ENCODE measurements at places on chromosomes 4 and X.

DNA sequence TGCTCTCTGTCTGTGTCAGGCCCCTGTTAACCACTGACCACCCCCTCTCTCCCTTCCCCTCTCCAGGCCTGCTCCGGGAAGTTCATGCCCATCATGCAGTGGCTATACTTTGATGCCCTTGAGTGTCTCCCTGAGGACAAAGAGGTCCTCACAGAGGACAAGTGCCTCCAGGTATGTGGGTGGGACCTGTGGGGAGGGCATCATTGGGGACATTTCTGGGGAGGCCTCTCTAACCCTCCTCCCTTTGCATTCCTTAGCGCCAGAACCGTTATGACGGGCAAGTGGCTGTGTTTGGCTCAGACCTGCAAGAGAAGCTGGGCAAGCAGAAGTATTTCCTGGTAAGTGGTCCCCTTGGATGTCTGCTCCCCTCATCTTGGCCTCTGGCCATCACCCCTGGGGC lies 9.2 kb downstream of the UBA1 start:
- no peak for DNase-seq

DNA sequence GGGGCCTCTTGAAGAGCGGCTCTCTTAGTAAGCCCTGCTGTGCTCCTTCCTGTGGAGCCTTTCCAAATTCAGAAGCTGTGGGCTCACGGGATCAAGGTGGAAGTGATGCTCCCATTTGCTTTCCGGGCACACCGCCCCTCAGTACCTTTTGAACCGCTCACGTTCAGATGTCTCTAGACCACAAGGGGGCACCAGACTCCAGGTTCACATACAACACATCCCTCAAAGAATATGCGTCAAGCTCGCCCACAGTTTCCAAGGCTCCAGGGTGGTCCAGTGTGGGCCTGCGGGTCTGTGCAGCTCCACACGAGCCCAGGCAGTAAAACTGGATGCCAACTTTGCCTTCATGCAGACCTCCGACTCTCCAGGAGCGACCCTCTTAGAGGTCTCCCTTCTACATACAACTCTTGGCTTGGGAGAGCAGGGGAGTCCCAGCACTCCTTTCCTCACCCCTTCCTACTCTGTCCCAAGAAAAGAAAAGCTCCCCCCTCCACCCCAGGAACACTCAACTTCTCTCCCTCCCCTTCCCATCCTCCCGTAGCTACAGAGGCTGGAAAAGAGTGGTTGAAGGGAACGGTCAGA lies 11.0 kb downstream of the SUPT20HL1 start:
- peak; percentile 61 for DNase-seq

GRCh38 chr4:40613456-40613855 lies 16.2 kb downstream of the RBM47 start:
- DNase-seq: no peak

DNA sequence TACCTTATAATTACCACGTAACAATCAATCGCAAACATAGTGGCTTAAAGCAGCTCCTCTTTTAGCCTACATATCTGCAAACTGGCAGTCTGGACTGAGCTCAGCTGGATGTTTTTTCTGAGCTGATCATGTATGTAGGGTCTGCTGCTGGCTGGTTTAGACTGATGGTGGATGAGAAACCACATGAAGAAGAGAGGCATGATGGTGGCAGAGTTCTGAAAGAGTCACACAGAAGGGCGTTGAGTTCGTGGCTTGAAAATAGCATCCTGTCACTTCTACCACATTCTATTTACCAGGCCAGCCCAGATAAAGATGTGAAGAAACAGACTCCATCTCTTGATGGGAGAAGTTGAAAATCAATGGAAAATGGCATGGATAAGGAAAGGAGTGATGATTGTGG lies 151.3 kb downstream of the SNCA start:
- DNase-seq: no peak

DNA sequence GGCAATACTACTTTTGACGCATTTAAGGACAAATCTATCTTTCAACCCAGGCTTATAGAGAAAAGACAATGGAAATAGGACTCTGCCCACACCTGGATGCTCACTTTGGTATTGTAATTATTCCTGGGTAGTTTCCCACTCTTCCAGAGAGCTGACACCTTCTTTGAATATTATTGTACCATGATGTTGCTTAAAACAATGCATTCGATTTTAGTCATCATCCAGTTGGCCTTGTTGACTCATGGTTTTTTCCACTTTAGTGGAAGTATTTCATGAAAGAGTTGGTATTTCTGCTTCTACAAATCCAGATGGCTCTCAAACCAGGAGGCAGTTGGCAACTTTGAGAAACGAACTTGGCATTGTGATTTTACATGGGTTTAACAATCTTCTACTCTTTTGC lies 124.2 kb downstream of the ENOX2 start:
- no peak for DNase-seq

DNA sequence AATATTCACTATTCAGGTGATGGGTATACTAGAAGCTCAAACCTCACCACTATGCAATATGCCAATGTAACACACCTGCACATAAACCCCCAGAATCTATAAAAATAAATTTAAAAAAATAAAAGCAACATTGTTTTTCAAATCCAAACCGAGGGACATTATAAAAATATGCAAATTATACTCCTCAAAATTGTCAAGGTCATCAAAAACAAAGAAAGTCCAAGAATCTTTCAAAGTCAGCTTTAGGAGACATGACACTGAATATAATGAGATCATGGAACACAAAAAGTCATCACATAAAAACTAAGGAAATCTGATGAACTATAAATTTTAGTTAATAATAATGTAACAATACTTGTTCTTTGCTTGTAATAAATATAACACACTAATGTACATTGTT lies 43.2 kb upstream of the AR start:
- DNase-seq: no peak

DNA sequence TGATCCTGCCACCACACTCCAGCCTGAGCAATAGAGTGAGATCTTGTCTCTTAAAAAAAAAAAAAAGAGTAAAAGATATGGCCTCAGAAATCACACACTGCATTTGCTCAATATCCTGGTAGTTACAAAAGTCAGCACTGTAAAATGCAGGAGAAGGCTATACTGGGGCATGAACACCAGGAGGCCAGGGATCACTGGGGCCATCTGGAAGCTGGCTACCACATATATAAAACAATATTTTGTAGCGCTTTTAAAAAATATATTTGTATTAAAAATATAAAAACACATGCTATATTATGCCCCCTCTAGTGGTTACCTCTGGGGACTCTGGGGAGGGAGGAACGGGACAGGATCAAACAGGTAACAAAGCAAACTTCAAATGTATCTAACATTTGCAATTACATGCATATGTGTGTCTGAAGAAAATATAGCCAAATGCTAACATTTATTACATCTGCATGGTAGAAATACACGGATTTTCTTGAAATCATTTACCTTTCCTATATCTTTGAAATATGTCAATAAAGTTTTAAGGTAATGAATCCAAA lies 4.0 kb downstream of the C4orf46 start:
- DNase-seq: no peak

- no peak for DNase-seq
Measured at GRCh38 chr4:152690706-152691651, 11.2 kb upstream of the TMEM154 start.

GRCh38 chrX:2707334-2707760 lies 16.3 kb downstream of the CD99 start:
- peak; percentile 76 for DNase-seq

DNA sequence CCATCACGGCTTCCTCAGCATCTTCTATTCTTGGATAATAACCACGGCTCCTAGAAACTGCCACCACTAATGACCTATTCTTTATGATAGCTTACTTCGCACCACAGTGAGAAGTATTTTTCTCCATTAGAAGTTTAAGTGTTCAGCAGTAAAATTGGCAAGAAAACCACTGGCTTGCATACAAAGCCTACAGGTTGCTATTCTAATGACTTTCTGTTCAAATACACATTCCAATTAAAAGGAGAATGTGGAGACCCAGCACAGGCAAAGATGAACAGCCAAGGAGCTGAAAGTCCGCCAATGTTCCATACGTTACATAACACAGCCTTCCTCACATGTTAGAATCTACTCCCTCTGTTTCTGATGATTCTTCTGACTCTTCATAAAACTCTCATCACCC lies 875.0 kb upstream of the PRKX start:
- DNase-seq: peak; percentile 34

- DNase-seq: peak; percentile 47
Measured at GRCh38 chr4:124487651-124488050, 224.9 kb downstream of the ANKRD50 start.

GRCh38 chr4:154315741-154316140 lies 175.9 kb downstream of the DCHS2 start:
- DNase-seq: no peak

DNA sequence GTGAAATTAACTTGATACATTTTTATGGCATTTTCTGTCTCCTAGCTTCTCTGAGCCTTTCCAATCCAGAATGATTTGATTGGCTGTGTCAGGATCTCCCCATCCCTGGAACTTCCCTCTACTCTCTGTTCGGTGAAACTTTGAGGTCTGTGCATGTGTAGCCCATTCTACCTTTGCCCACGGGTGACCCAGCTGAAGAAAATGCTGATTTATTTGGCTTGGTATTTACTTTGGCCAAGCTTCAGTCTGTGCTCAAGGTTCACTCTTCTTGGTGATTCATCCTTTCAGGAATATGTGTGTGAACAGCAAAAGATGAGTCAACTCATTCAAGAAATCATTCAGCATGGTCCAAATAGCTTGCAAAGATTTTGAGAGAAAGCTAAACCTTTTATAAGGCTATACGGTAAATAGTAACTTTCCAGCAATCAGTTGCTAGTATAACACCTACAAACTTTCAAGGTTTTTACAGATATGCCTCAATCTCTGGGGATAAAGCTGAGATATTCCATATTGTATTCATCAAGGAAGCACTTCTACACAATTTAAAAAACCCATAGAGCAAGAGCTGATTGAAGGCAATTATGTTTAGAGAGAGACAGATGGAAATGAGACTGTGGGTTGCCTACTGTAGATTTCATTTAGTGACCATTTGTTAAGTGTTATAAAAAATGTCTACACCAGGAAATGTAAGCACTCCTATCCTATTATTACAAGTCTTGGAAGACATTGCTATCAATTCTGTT lies 233.9 kb upstream of the CXXC4 start:
- no peak for DNase-seq

DNA sequence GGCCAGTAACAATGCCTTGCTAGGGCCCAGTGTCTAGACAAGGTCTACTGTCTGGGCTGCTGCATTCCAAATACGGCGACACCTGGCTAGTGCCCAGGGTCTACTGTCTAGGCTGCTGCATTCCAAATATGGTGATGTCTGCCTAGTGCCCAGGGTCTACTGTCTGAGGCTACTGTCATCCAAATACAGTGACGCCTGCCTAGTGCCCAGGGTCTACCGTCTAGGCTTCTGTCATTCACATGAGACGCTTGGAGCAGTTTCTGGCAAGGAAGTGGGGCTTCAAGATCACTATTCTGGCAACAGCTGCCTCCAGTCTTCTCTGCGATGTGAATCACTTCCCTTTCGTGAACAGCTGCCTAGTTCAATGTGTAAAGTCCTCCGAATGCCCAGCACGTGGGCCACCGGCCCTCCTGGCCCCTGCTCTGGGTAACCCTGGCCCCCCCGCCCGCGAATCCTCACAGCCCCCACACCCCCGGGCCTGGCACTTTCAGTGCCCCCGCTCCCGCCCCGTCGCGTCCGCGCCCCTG lies 12.7 kb downstream of the ACOX3 start:
- peak; percentile 77 for DNase-seq

DNA sequence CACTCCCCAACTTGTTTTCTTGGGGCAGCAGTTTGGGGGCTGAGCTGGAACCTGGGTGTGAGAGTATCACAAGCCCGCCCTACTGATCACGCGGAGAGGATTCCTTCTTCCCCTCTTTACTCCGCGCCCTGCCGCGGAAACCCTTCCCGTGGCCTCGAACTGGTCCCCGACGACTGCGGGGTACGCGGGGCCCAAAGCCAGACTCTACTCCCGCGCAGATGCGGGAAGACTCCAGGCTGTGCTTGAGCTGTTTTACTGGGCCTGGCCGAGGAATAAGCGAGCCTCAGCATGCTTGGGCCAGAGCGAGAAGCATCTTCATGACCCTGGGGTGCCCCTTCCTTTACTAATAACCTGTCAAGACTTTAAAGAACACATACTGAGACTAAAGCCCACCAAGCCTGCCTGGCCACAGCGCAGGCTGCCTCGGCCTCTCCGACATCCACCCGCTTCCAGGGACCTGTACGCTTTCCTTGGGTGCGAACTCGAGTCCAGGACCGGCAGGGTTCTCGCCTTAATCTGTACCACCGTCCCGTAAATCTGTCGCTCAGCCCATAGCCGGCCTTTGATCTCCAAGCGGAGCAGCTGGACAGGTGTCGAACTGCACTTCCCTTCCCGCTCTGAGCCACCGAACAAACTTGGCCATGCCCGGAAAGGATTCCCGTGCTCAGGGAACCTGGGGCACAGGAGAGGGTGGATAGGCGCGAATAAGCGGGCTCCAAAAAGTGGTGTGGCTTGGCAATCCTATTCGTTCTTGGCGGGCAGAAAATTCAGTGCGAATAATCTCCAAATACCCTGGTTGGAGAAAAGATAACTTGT lies 55.0 kb upstream of the TMEM33 start:
- no peak for DNase-seq

DNA sequence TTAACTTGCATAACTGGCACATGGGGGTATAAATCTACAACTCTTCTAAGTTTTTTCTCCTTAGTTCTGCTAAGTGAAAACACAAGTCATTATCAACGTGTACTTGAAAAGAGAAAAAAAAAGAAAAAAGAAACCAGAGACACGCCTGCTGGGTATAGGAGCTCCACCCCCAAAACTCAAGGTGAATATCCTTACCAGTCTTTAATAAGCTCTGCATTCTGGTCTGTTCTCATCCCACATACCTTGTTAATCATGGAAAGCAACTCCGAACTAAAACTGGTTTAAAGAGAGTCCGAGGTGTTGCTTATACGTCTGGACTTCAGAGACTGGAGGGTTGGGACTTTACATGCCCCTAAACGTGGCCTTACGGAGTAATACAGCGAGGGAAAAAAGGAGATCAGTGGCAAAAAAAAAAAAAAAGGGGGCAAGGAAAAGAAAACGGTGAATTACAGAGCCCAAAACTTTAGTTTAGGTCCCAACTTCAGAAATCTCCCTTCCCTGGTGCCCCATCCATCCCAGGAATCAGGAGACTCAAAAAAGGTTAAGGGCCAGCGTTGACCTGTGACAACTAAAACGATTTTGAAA lies 1.0 kb downstream of the PGRMC2 start:
- no peak for DNase-seq

- DNase-seq: no peak
Measured at GRCh38 chrX:9884031-9884779, 83.0 kb upstream of the CLDN34 start.

DNA sequence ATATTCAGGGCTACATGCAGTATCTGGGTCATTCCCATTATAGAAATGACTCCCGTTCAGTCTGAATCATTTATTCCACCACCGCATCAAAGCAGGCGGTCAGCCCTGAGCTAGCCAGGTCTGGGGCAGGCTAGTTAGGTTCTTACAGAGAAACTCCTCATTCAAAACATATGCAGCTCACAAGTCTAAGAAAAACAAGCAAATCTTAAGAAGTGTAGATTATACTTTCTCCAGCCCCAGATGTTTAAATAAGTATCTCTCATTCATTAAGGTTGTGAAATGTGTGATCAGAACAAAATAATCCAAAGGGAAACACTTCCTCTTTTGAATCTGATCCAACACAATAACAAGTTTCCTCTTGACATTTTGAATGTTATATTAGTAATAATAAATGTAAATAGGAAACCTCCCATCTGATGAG lies 441.9 kb downstream of the INPP4B start:
- DNase-seq: peak; percentile 78

GRCh38 chr4:78242071-78242470 lies 184.9 kb downstream of the FRAS1 start:
- DNase-seq: no peak
